ENCODE measurements at places on chromosomes 2 and 18.
A peak's percentile ranks its signal among the peaks of the same experiment; 100 is the strongest.

- DNase-seq, result no peak
Observed at GRCh38 chr2:56334622-56335021, 150.8 kb downstream of the CCDC85A start.

- no peak for DNase-seq
Observed at GRCh38 chr18:44741511-44741910, 60.8 kb downstream of the SETBP1 start.

GRCh38 chr2:144830543-144830942 is 310.6 kb upstream of the ZEB2 start:
- DNase-seq, result no peak

DNA sequence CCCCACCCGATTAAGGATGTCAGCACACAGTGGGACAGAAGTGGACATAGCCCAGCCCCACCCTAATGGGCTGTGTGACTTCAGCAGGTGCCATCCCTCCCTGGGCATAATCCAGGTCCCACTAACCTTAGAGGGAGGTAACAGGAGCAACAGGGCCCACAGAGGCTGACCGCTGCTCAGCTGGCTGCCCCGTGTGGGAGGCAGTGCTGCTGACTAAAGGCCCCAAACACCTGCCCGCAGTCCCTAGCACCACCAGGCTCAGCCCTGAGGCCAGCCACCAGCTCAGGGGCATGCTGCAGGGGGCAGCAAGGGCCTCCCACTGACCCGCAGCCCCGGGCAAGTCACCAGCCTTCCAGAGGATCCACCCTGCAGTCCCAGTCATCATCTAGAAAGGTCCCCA is 14.6 kb downstream of the BIN1 start:
- DNase-seq, result no peak

DNA sequence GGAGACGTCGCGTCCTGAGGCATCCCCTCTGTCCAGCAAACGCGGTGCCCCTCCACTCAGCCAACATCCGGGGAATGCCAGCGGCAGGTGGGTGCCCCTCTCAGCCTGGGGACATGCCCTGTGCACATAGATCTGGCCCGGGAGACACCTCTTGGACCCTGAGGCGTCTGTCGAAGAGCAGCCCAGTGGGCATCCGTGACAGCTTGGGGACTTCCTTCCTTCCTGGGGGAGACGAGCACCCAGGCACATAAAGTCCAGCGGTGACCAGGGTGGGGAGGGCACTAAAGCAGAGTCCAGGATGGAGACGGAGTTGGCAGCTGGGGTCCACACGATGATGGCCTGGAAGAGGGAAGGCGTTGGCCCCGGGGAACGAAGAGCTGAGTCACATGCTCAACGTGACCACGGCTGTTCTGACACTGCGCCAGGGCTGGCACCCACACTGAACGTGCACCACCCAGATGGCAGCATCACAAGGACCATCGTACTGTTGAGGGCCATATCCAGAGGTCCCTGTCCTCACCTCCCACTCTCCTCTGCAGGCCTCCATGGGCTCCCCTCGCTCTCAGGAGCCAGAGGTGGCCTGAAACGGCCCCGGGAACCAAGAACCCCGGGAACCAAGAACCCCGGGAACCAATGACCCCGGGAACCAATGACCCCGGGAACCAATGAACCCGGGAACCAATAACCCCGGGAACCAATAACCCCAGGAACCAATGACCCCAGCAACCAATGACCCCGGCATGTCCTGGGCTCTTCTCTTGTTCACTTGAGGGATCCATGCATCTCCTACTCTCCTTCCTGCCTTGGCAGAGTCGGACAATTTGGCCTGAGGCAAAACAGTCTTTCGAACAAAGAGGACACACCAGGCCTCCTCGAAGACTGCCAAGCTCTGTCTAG is 22.6 kb downstream of the HDAC4 start:
- no peak for DNase-seq

- no peak for DNase-seq
Observed at GRCh38 chr2:224171226-224171625, 132.1 kb upstream of the SERPINE2 start.

- no peak for DNase-seq
Observed at GRCh38 chr2:21372654-21373053, 248.9 kb downstream of the TDRD15 start.

DNA sequence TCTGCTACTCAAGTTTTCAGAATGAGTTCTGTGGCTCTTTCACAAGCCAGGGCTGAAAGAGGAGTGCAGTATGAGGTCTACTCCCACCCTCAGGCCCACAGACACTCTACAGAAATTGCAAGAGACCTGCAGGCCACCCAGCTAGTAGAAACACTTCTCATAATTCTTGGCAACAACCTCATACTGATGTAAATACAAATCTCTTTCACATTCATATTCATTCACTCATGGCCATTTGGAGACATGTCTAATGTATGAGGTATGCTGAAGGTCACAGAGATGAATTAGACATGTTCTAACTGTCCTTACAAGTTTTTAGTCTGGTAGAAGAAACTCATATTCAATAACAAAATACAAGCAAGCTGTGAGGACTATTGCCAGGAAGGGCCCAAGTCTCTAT is 83.8 kb upstream of the KLHL29 start:
- DNase-seq, result no peak

GRCh38 chr18:70132999-70133398 is 72.5 kb downstream of the RTTN start:
- DNase-seq, result no peak

DNA sequence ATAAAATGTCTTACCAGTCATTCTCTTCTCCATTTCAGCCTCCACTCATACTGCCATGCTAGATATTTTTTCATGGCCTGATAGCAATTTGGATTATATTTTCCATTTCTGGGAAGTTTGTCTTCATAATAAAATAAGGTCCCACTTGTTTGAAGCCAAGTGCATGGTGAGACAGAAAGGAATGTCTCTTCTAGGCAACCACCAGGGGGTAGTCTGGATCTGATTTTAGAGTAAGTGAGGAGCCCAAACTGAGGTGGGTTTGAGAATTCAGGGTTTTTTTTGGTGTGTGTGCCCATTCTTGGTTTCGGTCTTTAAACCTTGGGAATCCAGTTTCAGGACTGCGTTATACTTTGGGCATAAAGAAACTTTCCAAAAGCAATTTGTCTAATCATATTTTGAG is 315.5 kb downstream of the RPRM start:
- no peak for DNase-seq

- DNase-seq, result peak; percentile 9
Observed at GRCh38 chr2:157627594-157628476, 829 bp downstream of the ACVR1C start.

DNA sequence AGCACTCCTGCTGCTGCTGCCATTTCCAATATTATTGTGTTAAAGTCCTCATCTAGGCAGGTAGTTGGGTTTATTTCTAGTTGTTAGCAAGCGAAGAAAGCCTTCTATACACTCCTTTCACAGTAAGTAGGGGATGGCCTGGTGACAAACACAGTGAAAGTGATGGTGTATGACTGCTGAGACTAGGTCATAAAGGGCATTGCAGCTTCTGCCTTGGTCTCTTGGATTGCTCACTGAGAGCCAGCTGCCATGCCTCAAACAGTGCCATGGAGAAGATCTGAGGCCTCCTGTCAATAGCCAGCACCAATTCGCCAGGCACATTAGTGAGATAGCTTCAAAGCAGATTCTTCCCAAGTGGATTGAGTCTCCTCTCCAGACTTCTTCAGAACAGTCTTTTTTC is 27.6 kb upstream of the MSTN start:
- no peak for DNase-seq

DNA sequence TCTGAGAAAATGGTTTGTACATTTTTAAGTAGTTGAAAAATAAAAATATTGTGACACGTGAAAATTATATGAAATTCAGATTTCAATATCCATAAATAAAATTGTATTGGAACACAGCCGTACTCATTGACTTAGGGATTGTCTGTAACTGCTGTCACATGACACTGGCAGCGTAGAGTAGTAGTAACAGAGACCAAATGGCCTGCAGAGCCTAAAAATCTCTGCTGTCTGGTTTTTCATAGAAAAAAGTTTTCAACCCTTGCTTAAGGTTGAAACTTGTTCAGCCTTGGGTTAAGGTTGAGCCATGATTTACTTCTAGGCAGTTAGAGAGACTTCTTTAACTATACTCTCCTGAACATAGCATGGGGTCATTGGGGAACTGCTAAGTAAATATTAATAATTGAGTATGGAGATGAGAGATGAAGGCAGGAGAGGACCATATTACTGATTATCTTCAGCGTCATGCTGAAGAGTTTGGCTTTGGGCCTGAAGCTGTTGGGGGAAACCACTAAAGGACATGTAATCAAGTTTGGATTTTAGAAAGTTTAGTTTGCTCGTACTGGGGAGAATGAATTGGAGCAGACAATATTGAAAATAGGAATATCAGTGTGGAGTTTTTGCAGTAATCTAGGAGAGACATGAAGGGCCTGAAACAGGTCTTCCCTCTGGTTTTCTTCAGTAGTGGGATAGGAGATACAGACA is 16.2 kb downstream of the EML4 start:
- DNase-seq, result no peak

DNA sequence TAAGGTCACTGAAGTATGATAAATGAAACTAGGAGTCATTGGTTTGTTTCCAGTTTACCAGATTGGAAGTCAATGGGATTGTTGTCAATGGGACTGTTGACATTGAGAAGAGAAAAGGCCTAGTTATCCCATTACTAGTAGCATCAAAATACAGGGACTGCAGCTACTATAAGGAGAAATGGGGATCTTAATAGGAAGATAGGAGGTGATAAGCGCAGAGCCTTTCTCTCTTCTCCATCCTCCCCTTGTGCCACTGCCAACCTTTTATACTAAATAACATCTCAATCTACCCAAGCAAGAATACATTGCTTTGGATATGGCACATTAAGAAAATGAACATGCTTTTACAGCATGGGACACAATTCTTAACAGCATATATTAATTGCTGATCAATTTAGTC is 10.5 kb upstream of the BBS5 start:
- DNase-seq, result no peak

DNA sequence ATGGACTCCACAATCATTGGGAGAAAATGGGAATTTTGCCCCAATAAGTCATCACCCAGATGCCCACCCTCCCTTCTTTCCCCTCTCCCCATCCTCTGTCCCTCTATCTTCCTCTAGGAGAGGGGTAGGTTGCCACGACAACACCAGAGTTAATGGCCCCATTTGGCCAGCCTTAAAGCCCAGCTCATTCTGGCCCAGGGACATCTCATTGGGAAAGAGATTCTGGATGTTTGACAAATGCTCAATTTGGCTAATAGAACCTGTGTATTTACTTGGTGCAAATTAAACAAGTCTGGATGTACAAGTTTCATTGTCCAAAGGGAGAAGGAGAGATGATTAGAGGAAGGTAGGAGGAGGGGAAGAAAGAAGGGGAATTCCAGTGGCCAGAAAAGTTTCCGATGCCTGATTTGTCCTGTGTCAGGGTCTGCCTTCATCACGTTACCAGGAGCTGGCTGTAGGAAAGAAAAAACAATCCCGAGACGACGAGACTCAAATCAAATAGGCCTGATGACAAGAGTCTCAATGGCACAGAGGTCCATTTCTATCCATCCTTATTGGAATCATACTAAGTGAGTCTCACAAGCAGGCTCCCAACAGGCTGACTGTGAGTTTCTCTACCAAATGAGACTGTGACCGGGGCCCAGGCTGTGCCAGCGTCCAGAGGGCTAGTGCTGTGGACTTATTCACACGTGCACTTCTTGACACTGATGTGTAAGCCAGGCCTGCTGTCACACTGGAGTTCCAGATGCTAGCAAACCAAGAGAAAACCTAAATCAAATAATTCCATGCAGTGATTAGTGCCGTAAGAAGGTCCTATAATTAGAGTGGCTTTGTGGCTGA is 265.2 kb upstream of the APCDD1 start:
- no peak for DNase-seq

DNA sequence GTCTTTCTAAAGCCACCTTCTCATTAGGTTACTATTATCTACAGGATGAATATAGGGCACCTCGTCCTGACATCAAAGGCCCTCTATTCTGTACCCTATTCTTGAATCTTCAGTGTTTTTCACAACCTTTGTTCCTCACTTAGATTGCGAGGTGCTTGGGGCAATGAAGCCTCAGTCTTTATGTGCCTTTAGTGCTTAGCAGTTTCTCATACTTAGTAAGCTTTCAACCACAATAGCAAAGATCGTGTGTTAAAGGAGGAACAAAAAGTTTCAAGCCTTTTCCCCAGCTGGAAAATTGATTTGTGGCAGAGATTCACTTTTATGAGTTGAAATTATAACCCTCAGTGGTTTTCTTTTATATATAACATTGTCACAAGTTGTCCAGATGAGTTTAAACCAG is 226.9 kb downstream of the MYO3B start:
- DNase-seq, result no peak

DNA sequence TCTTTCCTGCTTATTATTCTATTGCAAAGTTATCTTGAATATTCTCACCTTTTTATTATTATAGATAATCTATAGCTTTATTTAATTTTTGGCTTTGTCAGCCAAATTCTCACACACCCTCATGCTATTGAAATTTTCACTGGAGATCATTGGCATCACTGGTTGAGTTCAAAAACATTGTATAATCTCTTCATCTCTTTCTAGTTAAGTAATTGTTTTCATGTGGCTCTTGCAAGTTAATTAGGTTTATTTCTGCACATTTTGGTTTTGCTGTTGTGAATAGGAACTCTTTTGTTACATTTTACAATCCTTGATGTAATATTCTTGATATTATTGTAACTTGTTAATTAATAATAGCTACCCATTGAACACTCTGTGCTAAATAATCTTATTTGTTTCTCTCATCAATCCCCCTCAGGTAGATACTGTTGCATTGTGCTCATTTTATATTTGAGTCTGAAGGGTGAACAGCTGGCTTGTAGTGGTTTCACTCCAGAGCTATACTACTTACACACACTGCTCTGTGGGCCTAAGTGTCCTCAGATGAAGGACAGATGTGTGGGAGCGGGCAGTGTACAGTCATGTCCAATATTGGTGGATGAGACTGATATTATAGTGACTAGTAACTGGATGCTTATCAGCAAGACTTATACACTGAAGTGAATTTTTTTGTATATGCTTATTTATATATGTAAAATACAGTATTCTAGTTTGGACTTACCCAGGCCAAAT is 112.7 kb downstream of the LCLAT1 start:
- no peak for DNase-seq

- DNase-seq, result no peak
Observed at GRCh38 chr2:29601321-29601720, 320.1 kb downstream of the ALK start.

DNA sequence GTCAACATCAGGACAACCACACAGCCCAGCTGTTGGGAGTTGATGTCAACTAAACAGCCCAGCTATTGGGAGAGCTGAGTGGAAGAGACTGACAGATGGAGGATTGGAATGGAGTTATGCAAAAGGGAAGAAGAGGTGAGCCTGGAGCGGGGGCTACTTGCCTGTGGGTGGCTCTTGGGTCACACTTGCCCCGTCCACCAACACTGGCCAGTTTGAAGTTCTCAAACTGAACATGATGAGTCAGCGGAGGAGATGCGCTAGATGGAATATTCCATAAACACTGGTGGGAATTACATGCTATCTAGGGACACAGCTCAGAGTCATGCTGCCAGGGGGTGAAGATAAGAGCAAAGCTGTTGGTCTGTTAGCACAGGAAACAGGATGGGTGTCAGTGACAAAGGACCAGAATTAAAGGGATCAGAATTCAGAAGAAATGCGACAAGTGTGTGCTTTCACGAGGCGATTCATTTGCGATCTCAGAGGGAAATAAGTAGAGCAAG is 33.2 kb upstream of the AGAP1 start:
- DNase-seq, result no peak
